ENCODE measurements at places on chromosomes 13 and 19.

- ATAC-seq: no peak
Measured at GRCh38 chr13:37984357-37984756, 114.8 kb upstream of the TRPC4 start.

DNA sequence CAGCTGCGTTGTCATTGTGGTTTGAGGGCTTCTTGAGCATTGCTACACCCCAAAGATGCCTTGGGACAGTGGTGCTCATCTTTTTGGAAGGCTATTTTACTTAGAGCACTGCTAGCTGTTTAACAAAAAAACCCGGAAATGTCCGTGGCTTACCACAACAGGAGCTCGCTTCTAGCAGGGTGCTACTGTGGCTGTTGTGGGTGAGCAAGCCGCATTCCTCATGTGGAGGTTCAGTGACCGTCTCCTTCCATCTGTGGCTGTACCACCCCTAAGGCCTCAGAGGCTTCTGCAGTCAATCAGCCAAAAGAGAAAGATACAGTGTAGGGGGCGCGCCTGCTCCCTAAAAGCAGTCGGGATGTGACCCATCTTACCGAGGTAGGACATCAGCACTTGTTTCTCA, 1004.2 kb downstream of the UQCRFS1 start:
- no peak for ATAC-seq

DNA sequence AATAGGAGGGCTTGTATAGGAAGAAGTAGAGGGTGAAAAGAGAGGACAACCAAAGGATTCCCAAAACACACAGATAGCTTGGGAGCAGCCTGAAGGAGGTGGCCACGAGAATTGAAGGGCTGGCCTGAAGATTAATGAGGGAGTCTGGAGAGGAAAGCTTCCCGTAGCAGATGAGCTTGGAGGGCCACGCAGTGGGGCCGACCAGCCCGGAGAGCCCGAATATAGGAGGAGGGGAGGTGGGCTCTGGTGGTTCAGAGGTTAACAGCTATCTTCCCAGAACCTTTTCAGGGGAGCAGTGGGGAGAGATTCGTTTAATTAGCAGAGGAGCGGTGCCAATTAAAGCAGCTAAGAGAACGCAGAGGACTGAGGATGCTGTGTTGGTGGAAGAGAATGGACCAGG, 154.9 kb downstream of the STK24 start:
- ATAC-seq: no peak

- ATAC-seq: no peak
Measured at GRCh38 chr13:31913459-31913858, 118.1 kb upstream of the FRY start.

GRCh38 chr19:14061081-14061749, 661 bp downstream of the PALM3 start:
- no peak for ATAC-seq

- ATAC-seq: no peak
Measured at GRCh38 chr19:58009301-58009665, 6.7 kb upstream of the ZNF606 start.

- ATAC-seq: peak; percentile 37
Measured at GRCh38 chr19:1264801-1265614, 4.1 kb upstream of the CIRBP start.

- no peak for ATAC-seq
Measured at GRCh38 chr13:40585911-40586471, 80.5 kb downstream of the FOXO1 start.

- peak; percentile 40 for ATAC-seq
Measured at GRCh38 chr19:46860846-46861690, at the start of gene ARHGAP35. Gene ARHGAP35 (plus strand): TSS chr19:46860997. CDS start chr19:46918676, 57,679 bp downstream.

DNA sequence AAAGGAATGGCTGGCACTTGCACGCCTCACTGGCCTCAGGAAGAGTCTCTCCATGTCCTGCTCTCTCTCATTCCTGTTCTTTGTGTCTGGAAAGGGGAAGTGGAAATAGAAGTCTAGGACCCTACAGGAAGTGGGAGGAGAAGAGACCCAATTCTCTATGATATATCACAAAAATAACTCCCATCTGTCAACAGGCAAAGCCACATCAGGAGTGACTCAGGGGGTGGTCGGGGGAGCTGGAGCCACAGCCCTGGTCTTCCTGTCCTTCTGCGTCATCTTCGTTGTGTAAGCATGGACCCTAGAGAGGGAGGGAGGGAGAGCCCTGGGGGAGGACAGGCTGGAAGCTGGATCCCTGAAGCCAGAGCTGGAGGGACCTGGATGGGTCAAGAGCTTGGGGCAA, 3.0 kb downstream of the SIGLEC9 start:
- no peak for ATAC-seq

GRCh38 chr13:27274631-27275030, 4.0 kb downstream of the RASL11A start:
- ATAC-seq: no peak

DNA sequence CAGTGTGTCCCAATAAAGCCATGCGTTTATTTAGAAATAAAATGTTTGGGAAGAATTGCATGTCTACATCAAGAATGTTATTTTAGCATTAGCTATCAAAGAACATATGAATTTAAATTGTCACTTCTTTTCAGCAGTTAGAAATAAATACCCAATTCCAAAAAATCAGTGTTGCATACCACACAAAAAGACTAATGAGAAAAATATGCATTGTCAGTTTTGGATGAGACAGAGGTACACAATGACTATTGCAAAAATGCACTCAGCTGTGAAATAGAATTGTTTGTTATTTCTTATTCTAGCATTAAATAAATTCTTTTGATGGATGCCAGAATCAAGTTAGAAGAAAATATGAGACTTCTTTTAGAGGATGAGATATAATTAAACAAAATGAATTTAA, 833.9 kb downstream of the SLITRK1 start:
- ATAC-seq: no peak

DNA sequence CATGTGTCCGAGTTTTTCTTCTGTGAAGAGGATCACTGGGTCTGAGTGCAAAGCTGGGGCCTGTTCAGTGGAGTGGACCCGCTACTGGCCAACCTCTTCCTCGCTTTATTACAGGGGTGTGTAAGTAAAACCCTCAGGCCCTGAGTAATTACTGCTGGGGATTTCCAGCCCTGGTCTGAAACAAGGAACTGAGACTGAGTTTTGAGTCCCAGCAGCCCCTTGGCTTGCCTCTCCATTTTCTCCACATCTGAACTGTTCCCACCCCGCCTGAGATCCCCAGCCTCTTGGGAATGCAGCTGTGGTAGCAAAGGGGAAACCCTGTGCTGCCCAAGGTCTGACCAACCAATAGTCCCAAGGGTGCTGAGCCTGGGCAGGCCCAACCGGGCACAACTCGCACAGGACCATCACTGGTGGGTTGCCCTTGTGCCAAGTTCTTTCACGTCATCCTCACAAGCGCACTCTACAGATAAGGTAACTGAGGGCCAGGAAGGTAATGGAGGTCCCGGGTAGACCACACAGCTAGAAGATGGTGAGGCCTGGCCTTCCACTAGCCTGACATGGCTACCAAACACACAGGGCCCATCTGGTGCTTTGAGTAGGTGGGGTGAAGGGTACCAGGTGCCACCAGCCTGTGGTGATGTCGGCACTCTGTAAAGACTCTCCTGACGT, 13.7 kb upstream of the SLC35E1 start:
- ATAC-seq: peak; percentile 61

GRCh38 chr13:43522788-43523187, 264.0 kb downstream of the ENOX1 start:
- ATAC-seq: no peak

- ATAC-seq: peak; percentile 48
Measured at GRCh38 chr13:98515818-98516465, 61.0 kb downstream of the STK24 start.
